ENCODE measurements at places on chromosomes 4 and X.

GRCh38 chr4:132642016-132642817, 506.9 kb upstream of the PCDH10 start:
- peak; percentile 14 for DNase-seq

- DNase-seq: no peak
Observed at GRCh38 chr4:108795733-108796132, 32.9 kb upstream of the ETNPPL start.

DNA sequence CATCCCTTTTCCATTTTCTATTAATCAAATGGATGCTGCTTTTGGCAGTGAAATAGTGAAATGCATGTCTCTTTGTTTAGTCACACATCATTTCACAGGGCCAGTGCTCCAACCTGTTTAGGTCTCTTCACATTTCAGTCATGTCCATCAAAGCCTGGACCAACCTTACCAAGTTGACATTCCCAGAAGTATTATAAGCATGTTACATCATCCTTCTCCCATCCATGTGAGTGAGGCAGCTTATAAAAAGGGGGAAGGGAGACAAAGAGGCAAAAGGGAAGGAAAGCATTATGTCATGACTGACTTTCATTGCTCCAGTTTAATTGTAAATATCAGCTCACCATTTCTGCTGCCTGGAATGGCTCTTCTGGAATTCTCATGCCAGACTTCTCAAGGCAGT, 94.4 kb downstream of the NWD2 start:
- DNase-seq: no peak

DNA sequence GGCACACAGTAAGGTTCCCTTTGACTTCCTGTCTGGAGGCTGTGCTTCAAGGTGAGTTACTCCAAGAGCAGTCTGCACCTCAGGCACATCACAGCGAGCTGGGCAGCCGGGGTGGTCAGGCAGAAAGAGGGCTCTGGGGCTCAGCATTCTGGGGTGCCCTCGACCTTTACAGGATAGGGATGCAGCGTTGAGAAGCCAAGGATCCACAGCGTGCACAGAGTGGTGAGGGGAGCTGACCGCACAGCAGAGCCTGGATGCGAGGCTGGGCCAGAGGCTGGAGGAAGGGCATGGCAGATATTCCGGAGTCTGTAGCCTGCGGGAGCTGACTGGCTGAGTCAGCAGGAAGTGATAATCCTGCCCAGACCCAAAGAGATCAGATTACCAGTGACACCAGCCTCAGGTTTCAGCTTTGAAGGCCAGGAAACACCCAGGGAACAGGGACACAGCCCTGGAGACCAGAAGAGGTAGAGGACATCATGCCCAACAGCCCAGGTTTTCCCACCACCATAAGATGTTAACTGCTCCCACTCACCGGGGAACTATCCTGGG, 38.4 kb upstream of the PDLIM3 start:
- DNase-seq: no peak

Data from amygdala (tissue), 56 donors.